ENCODE measurements at places on chromosomes 12 and 14.

DNA sequence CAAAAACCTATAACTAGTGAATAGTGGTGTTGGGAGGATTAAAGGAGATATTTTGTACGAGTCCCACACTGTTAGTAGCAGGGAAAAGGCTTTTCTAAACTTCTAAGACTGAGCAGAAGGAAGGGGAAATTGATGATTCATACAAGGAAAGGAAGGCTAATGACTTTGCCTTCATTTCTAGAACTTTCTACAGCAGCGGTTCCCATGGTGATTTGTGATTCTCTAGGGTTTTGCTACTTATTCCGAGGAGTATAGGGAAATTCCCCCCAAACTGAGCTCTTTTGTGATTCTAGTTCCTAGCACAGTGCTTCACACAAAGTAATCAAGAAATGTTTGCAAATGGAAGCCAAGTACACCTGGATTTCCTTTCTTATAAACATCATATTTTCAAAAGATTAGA, 23.8 kb upstream of the PWP1 start:
- no peak for DNase-seq

GRCh38 chr12:98509063-98509462, 6.3 kb upstream of the TMPO start:
- DNase-seq = no peak

DNA sequence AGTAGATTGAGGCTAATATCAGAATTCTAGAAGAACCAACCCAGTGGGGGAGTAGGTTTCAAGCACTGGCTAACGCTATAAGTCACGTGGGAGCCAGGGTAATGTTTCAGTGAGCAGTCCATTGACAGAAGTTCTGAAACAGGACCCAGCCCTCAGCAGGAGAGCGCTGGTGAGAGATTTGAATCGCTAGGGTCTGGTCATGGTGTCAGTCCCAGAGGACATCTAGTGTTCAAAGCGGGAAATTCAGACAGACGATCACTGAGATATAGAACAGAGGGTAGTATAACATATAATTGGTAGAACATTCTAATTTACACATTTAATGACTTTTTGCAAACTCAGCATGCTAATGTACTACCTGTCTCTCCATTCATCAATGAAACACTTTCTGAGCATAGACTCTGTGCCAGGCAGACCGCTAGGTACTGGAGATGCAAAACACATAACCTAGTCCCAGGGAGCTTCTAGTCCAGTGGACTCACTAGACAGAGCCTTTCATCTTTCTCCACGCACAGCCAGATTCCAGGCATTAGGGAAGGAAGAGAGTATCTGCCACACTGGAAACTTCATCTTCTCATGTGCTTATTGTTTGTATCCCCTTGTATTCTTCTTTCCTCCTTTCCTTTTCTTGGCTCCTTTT, 35.4 kb upstream of the RNASE3 start:
- peak; percentile 66 for DNase-seq

GRCh38 chr12:1593174-1594005, 991 bp downstream of the FBXL14 start:
- peak; percentile 45 for DNase-seq

GRCh38 chr14:61478971-61479473, 157.6 kb downstream of the PRKCH start:
- DNase-seq = peak; percentile 46

DNA sequence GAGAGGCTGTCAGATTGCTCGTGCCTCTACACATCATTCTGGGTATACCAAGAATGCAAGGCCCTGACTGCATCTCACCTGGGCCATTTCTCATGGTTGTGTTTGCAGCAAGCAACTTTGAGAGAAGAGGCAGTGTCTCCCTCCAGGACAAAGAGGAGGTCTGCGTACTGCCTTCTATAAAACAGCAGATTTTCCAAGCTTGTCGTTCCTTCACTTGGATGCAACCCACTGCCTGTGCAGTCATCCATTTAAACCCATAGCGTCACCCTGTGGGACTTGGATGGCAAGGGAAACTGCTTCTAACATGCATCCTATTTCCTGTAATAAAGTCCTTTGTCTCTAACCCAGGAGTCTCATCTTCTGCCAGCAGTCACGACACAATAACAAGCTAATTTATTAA, 1.3 kb downstream of the POMT2 start:
- DNase-seq = no peak

GRCh38 chr12:47785887-47786661, 13.0 kb downstream of the SLC48A1 start:
- DNase-seq = no peak

- DNase-seq = no peak
These were observed 130.3 kb downstream of the CEP83 start for GRCh38 chr12:94329366-94329765.

DNA sequence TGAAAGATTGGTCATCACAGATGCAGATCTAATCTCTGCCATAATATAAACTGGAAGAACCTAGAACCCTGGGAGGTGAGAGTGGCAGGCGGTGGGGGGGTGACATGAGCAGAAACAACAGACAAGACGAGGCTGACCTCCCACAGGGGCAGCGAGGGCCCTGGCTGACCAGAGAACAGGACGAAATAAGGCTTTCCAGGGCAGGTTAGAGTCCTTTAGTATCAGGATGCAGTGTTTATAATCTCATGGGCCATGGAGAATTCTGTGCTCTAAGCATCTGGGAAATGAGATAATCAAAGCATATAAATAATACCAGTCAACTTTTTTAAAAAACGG, 102.7 kb upstream of the BCL2L14 start:
- DNase-seq = no peak

DNA sequence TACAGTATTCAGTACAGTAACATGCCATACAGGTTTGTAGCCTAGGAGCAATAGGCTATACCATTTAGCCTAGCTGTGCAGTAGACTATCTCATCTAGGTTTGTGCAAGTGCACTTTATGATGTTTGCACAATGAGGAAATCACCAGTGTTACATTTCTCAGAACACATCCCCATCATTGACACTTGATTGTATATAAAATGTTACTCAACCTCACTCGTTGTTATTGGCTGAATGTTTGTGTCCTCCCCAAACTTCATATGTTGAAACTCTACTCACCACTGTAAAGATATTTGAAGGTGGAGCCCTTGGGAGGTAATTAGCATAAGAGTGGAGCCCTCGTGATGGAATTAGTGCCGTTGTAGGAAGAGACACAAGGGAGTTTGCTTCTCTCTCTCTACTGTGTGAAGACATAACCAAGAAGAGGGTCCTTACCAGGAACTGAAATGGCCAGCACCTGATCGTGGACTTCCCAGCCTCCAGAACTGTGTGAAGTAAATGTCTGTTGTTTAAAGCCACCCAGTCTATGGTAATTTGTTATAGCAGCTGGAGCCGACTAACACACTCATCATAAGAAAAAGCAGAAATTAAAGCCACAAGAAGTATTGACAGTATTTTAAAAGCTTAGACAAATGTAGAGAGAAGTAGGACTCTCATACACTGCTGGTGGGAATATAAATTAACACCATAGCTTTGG, 3.2 kb upstream of the MED13L start:
- DNase-seq = no peak

- no peak for DNase-seq
These were observed 2.2 kb downstream of the ZFP36L1 start for GRCh38 chr14:68790644-68791077.

GRCh38 chr12:94998326-94998725, 5.2 kb downstream of the NDUFA12 start:
- DNase-seq = no peak

DNA sequence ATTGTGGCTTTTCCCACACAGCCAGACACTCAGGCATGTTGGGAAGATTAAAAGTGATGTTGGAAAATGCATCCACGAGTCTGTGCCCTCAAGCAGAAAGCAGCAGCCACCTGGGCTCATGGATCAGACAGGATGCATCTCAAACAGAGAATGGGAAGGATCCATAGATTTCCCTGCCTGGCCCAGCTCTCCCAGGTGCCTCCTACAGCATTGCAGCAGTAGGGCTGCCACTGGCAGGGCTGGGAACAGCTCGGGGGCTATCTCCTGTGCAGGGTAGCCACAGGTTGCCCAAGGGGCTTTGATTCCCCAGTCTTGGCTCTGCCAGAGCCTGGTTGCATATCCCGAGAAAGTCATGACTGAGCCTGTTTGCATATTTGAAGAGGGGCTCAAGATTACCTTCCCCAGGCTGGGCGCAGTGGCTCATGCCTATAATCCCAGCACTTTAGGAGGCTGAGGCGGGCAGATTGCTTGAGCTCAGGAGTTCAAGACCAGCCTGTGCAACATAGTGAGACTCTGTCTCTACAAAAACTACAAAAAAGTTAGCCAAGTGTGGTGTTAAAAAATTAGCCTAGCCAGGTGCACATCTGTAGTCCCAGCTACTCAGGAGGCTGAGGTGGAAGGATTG, 19.5 kb downstream of the C14orf132 start:
- no peak for DNase-seq

DNA sequence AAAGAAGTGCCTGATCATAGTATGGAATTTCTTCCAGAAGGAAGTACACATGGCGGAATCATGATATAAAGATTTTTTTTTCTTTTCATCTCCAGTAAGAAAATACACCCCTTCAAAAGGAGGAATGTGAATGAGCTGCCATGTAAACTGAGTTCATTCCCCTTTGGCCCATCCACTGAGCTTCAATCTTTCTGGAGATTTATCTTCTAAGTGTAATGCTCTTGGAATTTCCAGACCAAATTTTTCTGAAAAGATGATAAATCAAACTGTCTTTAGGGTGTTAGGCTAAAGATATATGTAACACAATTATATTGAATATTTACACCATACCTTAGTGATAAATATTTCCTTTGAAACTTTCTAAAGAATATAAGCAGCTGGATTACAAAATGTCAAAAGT, 5.2 kb downstream of the DCN start:
- no peak for DNase-seq
